Amniotic stem cell (primary cell): ENCODE measurements at places on chromosomes 7 and 10.

DNA sequence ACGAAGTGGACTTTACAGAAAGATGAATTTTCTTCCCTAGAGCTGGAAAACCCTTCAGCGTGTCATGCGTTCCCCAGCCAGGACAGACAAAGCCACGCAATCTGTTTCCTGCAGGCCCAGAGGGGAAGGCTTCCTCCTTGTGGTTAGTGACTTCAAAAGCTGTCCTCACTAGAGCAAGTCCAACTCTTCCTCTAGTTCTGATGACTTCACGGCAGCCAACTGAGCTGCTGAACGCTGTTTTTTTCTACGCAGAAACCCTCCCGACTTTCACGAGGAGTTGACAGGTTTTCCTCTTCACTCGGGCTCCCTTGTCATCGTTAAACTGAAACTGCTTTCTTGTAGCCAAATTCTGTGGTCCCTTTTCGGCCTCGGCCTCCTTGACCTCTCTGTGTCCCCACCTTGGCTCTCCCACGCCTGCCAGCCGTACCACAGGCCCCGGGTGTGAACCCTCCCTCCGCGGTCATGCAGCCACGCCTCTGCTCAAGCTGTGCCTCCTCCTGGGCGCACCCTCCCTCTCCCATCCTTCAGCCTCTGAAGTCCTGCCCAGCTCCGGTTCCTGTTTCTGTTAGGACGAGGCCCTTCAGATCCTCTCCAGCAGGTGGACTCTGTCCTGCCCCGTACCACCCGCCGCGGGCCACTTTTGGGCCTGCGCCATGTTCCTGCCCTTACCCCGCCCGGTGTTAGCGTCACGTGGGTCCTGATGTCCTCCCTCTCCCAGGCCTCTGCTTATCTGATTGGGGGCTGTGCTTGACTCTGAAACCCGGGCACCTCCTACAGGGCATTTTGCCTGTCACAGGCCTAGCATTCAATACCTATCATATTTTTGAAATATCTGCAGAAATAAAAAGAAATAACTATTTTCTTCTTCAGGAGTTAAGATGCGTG lies 39.3 kb downstream of the CUX1 start:
- DNase-seq = peak; percentile 57

GRCh38 chr10:89129911-89130310 lies 77.2 kb downstream of the CH25H start:
- DNase-seq = peak; percentile 37

GRCh38 chr10:12966067-12966466 lies 35.4 kb downstream of the CCDC3 start:
- DNase-seq = no peak

GRCh38 chr10:21260506-21261149 lies 264.9 kb downstream of the SKIDA1 start:
- DNase-seq = no peak

DNA sequence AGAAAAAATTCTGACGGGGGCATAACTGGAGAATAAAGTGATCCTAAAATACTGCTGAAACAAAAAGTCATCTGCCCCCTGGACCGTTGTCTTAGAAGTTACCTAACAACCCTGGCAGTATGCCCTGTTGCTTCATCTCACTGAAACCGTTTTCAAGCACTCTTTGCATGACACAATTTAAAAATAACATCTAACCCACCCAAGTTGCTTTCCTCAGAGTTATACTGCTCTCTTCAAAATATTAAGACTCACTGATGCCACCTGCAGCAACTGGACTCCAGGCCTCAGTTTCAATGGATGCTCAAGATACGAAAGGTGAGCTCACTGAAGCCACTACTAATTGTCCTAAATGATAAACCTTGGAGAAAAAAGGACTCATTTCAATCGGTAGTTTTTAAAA lies 57.4 kb downstream of the CDK6 start:
- DNase-seq = no peak

- DNase-seq = peak; percentile 28
Observed at GRCh38 chr7:83655951-83656556, 7.1 kb upstream of the SEMA3E start.

DNA sequence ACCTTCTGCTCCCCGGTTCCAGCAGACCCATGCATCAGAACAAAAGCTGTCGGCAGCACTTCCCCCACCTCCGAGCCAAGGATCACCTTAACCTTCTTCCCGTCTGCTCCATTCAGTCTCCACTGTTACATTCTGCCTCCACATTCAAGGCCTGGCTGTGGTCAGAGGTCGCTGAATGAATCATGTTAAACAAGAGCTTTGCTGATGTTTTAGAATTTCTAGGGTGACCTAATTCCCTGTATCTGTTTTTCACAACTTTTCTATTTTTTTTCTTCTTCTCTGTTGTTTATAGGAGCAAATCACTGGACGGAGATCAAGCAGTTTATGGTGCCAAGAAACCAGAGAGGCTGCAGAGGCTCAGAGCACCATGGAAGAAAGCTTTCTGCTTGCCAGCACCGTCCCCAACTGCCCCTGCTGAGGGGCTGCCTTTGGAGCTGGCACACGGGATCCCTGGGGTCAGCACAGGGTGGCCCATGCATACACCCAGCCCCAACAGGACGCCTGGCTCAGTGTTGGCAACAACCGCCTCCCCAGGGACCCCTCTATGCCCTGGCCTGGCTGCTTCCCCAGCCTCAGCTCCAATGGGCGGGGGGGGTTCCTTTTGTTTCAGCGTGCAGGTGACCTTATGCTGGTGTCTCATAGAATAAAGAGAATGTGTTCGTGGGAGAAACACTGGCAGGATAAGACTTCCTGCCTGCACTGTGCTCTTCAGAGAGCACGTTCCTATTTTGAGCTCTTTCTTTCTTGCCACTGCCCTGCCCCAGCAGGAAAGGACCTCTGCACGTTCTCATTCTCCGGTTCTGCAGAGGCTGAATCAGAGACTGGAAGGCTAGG lies 182.7 kb upstream of the LYZL2 start:
- DNase-seq = no peak

DNA sequence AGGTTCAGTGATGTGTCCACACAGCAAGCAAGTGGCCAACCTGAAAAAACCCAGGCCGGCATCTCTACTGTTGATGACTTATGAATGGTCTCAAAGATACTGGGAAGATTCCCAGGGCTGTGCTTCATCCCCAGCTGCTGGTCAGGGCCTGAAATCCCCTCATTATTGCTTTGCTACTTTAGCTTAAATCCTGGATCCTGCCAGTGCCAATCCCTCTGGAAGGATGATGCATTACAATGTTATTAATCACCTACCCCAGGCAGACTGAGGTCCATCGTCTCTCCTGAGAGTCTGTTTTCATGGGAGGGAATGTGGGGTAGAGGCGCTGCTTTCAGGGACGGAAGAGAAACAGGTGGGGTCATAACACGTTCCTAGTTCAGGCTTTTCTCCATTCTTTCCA lies 371.6 kb downstream of the RPS24 start:
- no peak for DNase-seq

GRCh38 chr7:96729820-96730219 lies 20.2 kb upstream of the SEM1 start:
- DNase-seq = no peak

GRCh38 chr7:37920849-37921805 lies 687 bp downstream of the EPDR1 start:
- DNase-seq = no peak

- DNase-seq = no peak
Observed at GRCh38 chr10:77974396-77975074, 48.0 kb upstream of the DLG5 start.

GRCh38 chr10:12684784-12685183 lies 316.7 kb downstream of the CCDC3 start:
- no peak for DNase-seq
